A673 (cell line): ENCODE measurements at places on chromosomes 1 and 21. TPM values are rescaled to one million over a fixed set of nuclear protein-coding genes. Genes with fewer than 3 reads are reported as not detected.
A peak's percentile ranks its signal among the peaks of the same experiment; 100 is the strongest.

Gene SAMD13
- 1.2 and 1.6 TPM in 2 replicates for total RNA-seq

- no peak overlapping the region for H3K27ac ChIP-seq
- no peaks in the 10 kb centered on the region for H3K27me3 ChIP-seq
- DNase-seq = no peak
Measured at GRCh38 chr21:42269386-42269785, 45.8 kb downstream of the TFF3 start.

- H3K27ac ChIP-seq = peak overlapping the region; percentile 96
- no peaks in the 10 kb centered on the region for H3K27me3 ChIP-seq
- H3K4me3 ChIP-seq = no peak overlapping the region
- no peaks in the 10 kb centered on the region for H3K36me3 ChIP-seq
- peaks cover 57% of the 10 kb centered on the region for H3K4me1 ChIP-seq
Measured at GRCh38 chr1:110610084-110610483, 3.9 kb upstream of the KCNA2 start.

DNA sequence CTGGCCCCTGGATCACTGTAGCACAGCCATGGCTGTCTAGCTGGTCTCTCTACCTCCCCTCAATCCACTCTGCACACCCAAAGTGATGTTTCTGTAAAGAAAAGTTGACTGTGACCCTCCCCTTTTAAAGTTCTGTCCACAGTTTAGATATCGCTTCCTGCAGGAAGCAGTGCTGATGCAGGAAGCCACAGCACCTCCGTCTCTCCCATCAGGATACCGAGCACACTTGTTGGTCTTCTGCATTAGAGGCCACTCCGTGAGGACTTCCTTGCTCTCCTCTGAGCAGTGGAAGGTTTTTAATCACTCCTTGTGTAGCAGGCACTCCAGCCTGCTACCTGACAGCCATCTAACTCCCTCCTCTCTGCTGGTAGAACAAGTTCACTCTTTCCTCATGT lies 69.5 kb downstream of the GADD45A start:
- no peaks in the 10 kb centered on the region for H3K36me3 ChIP-seq
- H3K4me1 ChIP-seq = peaks cover 22% of the 10 kb centered on the region
- H3K4me3 ChIP-seq = no peak overlapping the region
- no peak overlapping the region for H3K27ac ChIP-seq
- no peaks in the 10 kb centered on the region for H3K27me3 ChIP-seq

GRCh38 chr1:14593302-14593701 lies 5.2 kb upstream of the KAZN start:
- H3K4me3 ChIP-seq = no peak overlapping the region
- no peak overlapping the region for H3K27ac ChIP-seq
- no peaks in the 10 kb centered on the region for H3K36me3 ChIP-seq
- no peaks in the 10 kb centered on the region for H3K27me3 ChIP-seq
